ENCODE measurements at places on chromosomes 12 and 14.

GRCh38 chr12:75631831-75632230 is 120.4 kb upstream of the KRR1 start:
- no peak for DNase-seq

DNA sequence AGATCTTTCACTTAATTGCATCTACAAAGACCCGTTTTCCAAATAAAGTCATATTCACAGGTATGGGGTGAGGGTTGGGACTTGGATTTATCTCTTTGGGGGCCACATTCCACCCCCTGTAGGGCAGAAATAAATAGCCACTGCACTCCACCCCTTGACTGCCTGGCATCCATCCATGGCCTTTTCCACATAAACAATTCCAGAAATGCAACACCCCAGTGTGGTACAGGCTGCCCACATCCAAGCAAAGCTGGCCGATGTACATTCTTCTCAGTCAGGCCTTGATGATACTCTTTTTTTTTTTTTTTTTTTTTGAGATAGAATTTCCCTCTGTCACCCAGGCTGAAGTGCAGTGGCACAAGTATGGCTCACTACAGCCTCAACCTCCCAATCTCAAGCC is 12.9 kb downstream of the DGLUCY start:
- no peak for DNase-seq

GRCh38 chr14:63245893-63246292 is 41.6 kb downstream of the RHOJ start:
- no peak for DNase-seq

GRCh38 chr12:6336079-6336888 is 5.6 kb downstream of the TNFRSF1A start:
- DNase-seq = no peak

DNA sequence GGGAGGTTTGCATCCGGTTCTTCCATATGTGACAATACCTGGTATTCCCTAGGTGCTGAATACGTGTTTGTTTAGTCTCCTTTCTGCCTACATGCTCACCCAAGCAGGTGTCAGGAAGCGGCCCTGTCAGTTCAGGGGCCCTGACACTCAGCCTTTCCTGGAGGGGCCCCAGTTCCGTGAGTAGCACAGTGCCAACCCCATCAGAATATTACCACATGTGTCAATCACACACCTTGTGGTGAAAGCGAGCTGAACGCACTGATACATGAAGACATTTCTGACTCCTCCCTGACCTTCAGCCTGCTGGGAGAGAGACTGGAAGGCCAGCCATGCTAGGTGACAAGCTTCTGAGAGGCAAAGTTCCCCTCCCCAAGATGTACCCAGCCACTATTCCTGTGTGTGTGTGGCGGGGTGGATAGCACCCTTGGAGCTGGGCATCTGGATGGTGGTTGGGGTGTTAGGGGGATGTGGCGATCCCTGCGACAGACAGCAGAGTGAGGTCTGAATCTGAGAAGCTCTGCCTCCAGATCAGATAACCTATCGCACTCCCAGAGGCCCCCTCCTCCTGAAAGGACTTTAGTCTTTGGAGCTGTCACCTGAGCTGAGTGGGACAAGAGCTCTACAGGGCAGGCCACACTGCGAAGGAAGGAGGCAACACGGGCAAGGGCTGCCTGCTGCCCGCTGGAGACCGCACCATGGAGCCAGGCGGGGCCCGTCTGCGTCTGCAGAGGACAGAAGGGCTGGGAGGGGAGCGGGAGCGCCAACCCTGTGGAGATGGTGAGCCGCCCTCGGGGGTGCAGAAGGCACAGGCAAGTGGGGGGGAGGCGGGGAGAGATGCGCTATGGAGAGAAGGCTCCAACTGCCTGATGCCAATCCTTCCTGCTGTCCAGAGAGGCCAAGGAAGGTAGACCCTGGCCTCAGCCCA is at the start of gene SOAT2:
TSS of gene SOAT2 (plus strand) at position 604 of the 925 bp plus-strand sequence. CDS start at position 696, 92 bp downstream.
- no peak for DNase-seq

- no peak for DNase-seq
These were observed 799 bp downstream of the SLC38A6 start for GRCh38 chr14:60981633-60982455.

GRCh38 chr14:91373591-91374254 is 43.9 kb downstream of the CCDC88C start:
- DNase-seq = no peak

- no peak for DNase-seq
These were observed 141.0 kb downstream of the MSRB3 start for GRCh38 chr12:65419284-65420072.

GRCh38 chr14:92387578-92387977 is 64.6 kb downstream of the SLC24A4 start:
- no peak for DNase-seq

GRCh38 chr12:89544022-89544421 is 18.2 kb upstream of the POC1B start:
- DNase-seq = no peak

GRCh38 chr12:131640525-131640924 is 70.4 kb upstream of the SFSWAP start:
- DNase-seq = no peak

All from T-helper 17 cell (primary cell).